ENCODE measurements at places on chromosomes 12 and 14.

- DNase-seq = no peak
Observed at GRCh38 chr12:110165540-110166159, 41.5 kb downstream of the IFT81 start.

DNA sequence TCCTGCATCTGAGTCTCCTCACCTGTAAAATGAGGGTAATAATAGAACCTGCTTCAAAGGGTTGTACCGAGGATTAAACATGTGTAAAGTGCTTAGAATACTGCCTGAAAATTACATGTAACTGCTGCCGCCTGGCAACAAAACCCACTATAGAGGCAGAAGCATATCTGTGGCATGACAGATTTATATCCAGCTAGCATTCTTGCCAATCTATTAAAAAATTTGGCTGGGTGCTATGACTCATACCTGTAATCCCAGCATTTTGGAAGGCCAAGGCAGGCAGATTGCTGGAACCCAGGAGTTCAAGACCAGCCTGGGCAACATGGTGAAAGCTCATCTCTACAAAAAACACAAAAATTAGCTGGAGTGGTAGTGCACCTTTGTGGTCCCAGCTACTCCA, 16.4 kb upstream of the KSR2 start:
- no peak for DNase-seq

- DNase-seq = no peak
Observed at GRCh38 chr12:120692524-120693033, 5.6 kb downstream of the MLEC start.

- DNase-seq = no peak
Observed at GRCh38 chr12:130614530-130614905, 101.6 kb downstream of the RIMBP2 start.

GRCh38 chr12:129207084-129207483, 353.8 kb downstream of the GLT1D1 start:
- no peak for DNase-seq

DNA sequence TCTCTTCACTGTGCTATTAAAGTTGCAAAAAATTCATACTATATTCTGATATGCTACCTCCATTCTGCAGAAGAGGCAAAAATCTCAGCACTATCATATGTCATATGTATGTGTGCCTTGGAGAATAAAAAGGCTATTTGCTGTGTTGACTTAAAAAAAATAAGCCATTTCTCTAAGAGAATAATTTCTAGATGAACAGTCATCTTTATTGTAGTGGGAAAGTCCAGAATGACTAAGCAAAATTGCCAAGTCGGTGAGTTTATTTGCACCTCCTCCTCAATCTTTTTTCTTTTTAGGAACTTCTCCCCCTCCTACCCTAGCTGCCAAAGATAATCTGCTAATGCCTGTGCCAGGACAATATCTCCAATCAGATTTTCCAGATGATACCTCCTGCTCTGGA, 353.8 kb upstream of the FAR2 start:
- no peak for DNase-seq

- DNase-seq = peak; percentile 75
Observed at GRCh38 chr12:57001448-57001906, 4.9 kb downstream of the ZBTB39 start.

GRCh38 chr12:51914034-51914923, 7.0 kb downstream of the ACVRL1 start:
- no peak for DNase-seq

- no peak for DNase-seq
Observed at GRCh38 chr12:58026426-58026825, 85.1 kb downstream of the ATP23 start.

- DNase-seq = no peak
Observed at GRCh38 chr12:10268037-10268436, 39.6 kb upstream of the KLRD1 start.

- DNase-seq = no peak
Observed at GRCh38 chr12:132561427-132562156, 48.8 kb downstream of the LRCOL1 start.

GRCh38 chr12:3263939-3264922, 187.1 kb downstream of the TSPAN9 start:
- no peak for DNase-seq

DNA sequence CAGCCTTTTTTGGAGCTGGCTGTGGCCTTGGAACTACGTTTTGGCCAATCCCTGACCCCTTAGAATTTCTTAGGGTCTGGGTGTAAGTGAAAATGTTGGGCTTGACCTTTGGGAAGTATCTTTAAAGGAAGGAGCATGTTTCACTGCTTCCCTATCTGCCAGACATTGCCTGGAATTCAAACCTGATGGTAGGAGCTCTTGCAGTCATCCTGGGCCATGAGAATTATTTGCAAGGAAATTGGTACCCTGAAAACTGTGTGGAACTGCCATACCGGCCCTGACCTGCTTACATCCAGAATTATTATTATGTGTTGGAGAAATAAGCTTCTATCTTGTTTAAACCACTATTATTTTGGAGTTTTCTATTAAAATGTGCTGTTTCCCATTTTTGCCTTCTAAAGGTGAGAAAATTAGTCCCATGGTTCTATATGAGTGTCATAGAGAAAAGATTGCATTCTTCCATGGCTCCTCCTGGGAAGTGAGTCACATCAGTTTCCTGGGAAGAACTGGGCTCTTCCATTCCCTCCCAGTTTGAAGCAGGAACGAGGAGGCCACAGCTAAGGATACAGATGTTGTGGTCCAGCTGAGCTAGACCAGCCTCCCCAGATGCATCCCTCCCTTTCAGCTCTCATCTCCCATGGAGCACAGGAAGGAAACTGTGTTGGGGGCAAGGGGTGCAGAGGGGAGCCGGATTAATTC, 9.5 kb upstream of the PGF start:
- DNase-seq = no peak

DNA sequence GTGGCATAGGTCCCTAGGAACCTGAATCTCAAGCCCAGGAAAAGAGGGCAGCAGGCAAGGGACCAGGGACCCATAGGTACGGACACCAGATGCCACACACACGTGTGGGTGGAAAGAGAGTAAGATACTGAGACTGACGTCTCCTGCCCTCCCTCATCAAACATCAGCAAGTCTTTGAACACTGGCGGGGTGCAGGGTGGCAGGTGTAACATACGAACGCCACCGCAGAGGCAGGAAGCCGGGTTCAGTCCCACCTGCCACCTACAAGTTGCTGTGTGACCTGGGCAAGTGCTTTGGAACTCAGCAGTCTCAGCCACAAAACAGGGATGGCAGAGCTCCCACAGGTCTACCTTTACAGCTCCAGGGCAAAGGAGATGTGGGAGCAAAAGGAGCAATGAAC, 11.1 kb downstream of the ACTN1 start:
- peak; percentile 50 for DNase-seq

DNA sequence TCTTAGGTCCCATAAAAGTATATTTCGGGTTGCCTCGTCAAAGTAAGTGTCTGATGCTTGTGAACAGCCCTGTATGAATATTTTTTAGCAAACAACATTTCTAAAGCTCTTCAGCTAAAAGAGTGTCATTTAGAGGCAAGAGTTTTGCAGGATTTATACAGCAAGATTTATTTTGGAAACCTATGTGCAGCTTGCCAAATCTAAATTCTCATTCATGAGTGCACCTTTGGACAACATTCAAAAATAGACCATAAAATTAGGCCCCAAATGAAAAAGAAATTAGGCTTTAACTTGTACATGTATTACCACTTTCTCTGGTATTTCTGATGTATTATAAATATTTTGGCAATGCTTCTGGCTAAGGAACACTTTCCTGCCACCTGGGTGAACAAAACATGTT, 224.4 kb upstream of the PDZRN4 start:
- no peak for DNase-seq

GRCh38 chr12:28294300-28294699, 104.0 kb downstream of the CCDC91 start:
- no peak for DNase-seq

DNA sequence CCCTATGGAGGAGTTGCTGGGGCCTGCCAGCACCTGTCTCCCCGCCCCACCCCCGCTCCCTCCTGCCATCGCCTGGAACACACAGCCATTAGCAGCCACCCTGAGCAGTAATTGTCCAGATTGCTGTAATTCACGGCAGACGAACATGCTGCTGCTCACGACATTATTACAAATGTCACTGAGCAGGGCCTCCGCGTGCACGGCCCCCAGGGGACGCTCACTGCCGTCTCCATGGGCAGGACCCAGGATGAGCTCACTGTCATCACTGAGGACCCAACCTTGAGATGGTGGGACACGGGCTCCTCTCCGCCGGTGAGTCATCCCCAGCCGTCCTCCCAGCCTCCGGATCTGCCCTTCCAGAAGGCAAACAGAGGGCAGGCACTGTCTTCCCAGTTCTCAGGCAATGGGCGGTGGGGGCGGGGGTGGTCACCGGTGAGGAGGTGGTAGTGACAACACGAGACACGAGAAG, 100.4 kb downstream of the RFLNA start:
- DNase-seq = no peak

DNA sequence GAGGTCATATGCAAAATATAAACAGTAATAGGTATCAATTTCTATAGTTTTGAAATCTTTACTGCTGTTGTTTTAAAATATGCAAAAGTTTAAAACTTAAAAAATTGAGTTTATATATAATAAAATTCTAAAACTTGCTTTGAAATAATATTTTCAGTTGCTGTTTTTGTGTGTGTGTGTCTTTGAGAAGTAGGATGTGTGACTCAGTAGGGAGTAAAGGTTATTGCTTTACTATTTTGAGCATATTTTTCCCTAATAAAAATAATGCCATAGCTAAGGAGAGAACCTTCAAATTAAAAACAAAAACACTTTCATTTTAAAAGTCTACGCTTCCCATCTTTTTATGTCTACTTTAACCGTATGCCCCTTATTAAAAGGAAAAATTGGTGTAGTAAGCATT, 238.1 kb downstream of the FBXL14 start:
- DNase-seq = no peak

GRCh38 chr12:89663577-89664357, 44.9 kb downstream of the ATP2B1 start:
- DNase-seq = peak; percentile 25

DNA sequence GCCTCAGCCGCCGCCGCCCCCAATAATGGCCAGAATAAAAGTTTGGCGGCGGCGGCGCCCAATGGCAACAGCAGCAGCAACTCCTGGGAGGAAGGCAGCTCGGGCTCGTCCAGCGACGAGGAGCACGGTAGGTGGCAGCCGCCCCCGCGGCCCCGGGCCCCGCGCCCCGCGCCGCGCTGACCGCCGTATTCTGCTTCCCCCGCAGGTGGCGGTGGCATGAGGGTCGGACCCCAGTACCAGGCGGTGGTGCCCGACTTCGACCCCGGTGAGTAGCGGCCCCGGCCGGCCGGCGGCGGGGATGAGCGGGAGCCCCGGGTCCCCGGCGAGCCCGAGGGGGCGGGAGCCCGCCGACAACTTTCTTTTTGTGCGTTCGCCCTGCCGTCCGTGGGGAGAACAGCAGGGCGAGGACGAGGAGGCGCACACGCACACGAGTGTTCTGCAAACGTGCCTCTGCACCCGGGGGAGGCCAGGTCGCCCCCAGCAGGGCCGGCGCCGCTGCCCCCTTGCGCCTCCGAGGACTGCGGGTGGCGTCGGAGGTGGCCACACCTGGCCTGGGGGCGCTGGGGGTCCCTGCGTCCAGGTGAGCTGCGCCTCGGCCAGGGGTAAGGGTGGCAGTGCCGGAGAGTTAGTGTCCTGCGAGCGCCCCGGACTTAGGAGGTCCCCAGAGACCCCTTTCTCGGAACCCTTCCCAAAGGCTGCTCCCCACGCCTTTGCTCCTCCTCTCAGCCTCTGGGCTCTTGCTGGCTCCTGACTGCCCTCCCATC, 794 bp downstream of the RCOR1 start:
- peak; percentile 60 for DNase-seq

- DNase-seq = no peak
Observed at GRCh38 chr12:48005750-48006021, 1.4 kb upstream of the COL2A1 start.

- DNase-seq = peak; percentile 53
Observed at GRCh38 chr14:39175445-39176262, 600 bp downstream of the PNN start.

GRCh38 chr12:66688846-66689439, 10.1 kb upstream of the GRIP1 start:
- DNase-seq = peak; percentile 28

DNA sequence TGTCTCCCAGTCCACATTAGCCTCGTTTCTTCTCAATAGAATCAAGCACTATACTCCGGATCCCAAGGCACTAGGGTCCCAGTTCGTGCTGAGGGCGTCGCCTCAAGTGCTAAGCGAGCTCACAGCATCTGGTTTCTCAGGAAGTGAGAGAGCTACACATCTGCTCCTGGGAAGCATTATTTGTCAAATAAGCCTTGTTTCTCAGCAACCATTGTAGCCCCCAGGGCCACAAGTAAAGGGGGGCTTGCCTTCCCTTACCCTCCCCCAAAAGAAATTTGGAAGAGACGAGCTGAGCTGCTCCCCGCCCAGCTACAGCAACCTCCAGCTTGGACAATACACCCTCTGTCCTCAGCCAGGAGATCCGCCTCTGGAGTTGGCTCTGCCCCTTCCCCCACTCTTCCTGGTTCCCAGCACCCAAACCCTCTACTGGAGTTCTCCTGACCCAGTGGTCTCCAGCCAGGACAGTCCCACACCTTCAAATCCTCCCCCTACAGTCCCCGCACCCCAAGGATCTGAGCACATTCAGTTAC, 5.7 kb upstream of the TNS2 start:
- no peak for DNase-seq

- no peak for DNase-seq
Observed at GRCh38 chr12:26331960-26332359, 136.6 kb downstream of the SSPN start.

- no peak for DNase-seq
Observed at GRCh38 chr12:28893365-28893764, 255.7 kb upstream of the FAR2 start.

DNA sequence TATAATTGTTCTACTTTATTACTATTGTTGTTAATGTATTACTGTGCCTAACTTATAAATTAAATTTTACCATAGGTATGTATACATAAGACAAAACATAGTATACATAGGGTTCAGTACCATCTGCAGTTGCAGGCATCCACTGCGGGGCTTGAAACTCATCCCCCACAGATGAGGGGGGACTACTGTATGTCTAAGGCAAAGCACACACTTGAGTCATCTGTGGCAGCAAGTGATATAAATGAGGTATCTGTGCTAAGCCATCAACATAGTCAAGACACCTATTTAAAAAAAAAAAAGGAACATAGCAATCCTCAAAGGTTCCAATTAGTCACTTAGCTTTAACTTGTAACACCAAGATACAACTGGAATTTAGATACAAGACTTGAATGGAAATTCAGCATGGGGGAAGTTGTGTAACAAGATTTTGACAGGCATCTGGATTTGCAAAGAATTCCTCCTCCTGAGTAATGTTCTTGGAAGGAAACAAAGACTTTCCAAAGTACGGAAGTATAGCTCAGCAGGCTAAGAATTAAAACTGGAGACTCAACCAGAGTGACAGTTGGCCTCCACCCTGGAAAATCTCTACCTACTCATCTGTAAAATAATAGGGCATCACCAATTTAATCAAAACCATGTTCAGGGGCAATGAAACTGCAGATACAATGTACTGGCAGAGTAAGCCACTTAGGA, 14.9 kb downstream of the DCAF5 start:
- DNase-seq = no peak
